ENCODE measurements at places on chromosomes 5 and 9.

DNA sequence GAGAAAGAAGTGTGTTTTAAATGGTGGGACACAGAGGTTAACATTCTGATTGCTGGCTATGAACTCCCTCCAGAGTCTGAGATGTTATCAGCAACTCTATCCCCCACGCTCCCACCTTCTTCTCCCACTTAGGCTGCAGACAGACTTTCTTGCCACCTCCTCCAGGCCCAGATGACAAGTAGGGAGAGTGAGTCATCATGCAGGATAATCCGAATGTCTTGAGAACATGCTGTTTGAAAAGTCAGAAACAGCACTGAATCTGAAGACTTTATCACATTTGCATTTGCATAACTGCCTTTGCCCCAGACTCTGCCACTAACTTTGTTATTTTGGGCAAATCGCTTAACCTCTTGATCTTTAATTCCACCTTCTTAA lies 139.8 kb downstream of the ESM1 start:
- no peak for DNase-seq

DNA sequence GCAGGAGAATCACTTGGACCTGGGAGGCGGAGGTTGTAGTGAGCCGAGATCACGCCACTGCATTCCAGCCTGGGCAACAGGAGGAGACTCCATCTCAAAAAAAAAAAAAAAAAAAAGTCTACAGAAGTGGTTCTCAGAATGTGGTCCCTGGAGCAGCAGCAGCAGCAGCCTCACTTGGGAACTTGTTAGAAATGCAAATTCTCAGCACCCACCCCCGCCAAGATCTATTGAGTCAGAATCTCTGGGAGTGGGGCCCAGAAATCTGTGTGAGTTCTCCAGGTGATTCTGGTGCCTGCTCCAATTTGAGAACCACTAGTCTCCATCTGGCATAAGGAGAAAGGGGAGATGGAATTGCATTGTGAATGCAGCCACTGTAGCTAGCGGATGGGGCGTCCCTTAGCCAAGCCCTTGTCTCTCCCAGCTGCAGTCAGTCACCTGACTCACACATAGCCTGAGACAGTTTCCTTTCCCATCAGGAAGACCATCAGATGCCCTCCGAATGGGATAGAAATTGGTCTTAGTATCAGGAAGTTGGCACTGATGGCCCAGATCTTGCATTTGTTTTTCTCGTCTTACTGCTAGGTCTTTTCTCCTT lies 12.2 kb upstream of the PTCH1 start:
- no peak for DNase-seq

- no peak for DNase-seq
These were observed 19.9 kb downstream of the ABLIM3 start for GRCh38 chr5:149161026-149161687.

GRCh38 chr5:142063878-142064331 lies 44.7 kb upstream of the NDFIP1 start:
- peak; percentile 25 for DNase-seq

- DNase-seq: no peak
These were observed 14.6 kb downstream of the CCDC180 start for GRCh38 chr9:97322105-97322504.

- no peak for DNase-seq
These were observed 103.2 kb upstream of the SPATA31D4 start for GRCh38 chr9:81824802-81825730.

GRCh38 chr5:78647351-78647818 lies 1.2 kb downstream of the LHFPL2 start:
- DNase-seq: no peak

- DNase-seq: no peak
These were observed 47.1 kb downstream of the SH3PXD2B start for GRCh38 chr5:172407241-172407691.

DNA sequence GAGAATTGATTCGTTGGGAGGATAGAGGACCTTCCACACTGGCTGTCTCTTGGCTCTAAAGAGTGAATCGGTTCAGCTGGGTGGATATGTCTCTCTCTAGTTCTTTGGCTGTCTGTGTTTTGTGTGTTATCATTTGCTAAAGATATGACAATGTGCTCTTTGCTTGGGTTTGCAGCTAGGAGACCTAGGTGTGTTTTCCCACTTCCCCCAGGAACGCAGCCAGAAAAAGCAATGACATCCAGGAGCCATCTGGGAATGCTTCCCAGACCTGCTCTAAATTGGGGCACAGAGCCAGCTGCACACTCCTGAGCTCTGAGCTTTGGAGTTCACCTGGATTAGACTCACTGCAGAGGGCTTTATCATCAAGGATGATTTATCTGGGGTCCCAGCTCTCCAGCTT lies 12.8 kb upstream of the PDZD2 start:
- no peak for DNase-seq

GRCh38 chr9:94895668-94896067 lies 169.2 kb downstream of the AOPEP start:
- DNase-seq: no peak

- peak; percentile 20 for DNase-seq
These were observed 3.9 kb downstream of the GLIPR2 start for GRCh38 chr9:36140086-36141084.

GRCh38 chr5:129852747-129853352 lies 51.4 kb upstream of the CHSY3 start:
- DNase-seq: peak; percentile 70

GRCh38 chr9:96117398-96118080 lies 184.4 kb downstream of the HSD17B3 start:
- DNase-seq: no peak

GRCh38 chr9:87497604-87498045 lies at the start of gene DAPK1:
TSS of gene DAPK1 (plus strand) at chr9:87497867. CDS start at chr9:87499078, 1,211 bp downstream.
- DNase-seq: no peak

DNA sequence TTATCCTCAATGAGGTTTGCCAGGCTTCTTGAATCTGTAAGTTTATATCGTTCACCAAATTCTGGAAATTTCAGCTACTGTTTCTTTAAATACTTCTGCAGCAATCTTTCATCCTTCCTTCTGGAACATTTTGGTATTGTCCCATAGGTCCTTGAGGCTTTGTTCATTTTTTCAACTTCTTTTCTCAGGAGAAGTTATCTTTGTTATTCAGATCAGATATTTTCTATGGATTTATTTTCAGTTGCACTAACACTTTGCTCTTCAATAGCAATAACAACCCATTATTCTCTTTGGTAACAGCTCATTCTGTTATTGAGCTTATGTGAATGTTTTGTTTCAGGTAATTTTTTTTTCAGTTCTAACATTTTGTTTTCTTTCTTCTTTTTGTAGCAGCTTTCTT lies 13.5 kb downstream of the SNX2 start:
- no peak for DNase-seq

DNA sequence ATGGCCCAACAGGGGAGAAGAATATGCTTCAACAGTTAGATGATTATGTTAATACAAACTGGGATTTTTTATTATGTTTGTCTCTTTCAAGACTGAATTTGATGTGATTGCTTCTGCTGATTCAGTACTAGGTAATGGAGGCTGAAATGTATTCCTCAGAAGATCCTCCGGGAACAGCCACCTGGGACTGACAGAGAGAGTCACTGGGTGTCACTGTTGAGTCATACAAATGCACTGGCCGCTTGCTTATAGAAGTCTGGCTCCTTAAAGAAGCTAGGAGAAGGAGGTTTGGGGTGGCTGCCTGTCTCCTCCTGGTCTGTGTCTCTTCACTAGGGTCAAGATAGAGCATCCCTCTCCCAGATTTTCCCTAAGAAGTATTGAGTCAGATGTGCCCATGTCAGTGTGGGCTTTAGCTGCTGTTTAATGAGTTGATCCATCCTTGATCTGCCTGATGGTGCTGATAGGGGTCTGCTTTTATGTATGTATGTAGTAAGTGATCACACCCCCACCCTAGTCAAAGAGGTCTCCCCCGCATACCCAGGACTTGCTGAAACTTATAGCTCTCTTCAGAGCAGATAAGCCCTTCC lies 773.4 kb downstream of the BRINP1 start:
- no peak for DNase-seq

GRCh38 chr5:142959683-142960657 lies 189.8 kb downstream of the ARHGAP26 start:
- no peak for DNase-seq

- no peak for DNase-seq
These were observed 60.1 kb downstream of the GALNT12 start for GRCh38 chr9:98867429-98868168.

- DNase-seq: peak; percentile 64
These were observed 5.3 kb upstream of the LCP2 start for GRCh38 chr5:170302653-170303501.

DNA sequence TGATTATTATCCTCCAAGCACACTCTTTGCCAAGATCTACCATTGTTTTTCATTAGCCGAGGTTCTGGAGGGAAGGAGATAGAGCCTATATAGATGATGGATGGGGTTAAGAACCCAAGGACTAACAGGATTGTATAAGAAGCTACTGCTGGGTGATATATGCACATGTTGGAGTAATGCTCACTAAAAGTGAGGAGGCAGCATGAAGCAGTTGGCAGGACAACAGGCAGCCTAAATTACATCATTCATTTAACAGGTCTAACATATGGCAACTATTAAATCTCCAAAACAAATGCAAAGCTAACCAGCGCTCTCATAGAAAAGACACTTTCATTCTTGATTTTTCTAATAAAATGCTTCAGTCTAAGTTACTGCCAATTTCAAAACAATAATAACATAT lies 293.2 kb downstream of the EPB41L4A start:
- DNase-seq: no peak

- DNase-seq: no peak
These were observed 47.2 kb upstream of the ARL15 start for GRCh38 chr5:54357408-54358058.

GRCh38 chr5:154858972-154859871 lies 795 bp downstream of the CNOT8 start:
- peak; percentile 8 for DNase-seq

GRCh38 chr5:91925249-91925648 lies 542.1 kb upstream of the ARRDC3 start:
- no peak for DNase-seq

GRCh38 chr5:78766412-78766762 lies 117.8 kb upstream of the LHFPL2 start:
- no peak for DNase-seq

DNA sequence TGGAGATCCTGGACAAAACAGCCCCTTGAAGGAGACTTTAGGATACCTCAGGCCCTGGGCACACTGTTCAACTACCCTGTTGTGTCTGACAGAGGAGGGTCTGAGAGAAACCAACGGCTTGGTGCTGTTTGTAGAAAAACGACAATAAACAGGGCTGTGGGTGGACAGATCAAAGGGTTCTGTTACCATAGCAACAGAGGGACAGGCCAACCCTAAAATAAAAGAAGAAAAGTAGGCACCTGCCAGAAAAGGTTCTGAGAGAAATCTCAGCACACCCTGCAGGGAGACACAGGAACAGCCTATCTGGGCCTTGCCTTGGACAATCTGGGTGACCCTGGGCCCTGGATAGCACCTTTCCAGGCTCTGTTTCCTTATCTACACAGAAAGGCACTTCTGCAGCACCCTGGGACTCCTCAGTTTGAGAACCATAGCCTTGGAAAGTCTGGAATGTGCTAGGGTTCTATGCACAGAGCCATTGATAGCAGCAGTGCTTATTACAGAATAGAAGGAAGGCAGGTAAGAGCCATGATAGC lies 104.8 kb upstream of the TBC1D2 start:
- no peak for DNase-seq

DNA sequence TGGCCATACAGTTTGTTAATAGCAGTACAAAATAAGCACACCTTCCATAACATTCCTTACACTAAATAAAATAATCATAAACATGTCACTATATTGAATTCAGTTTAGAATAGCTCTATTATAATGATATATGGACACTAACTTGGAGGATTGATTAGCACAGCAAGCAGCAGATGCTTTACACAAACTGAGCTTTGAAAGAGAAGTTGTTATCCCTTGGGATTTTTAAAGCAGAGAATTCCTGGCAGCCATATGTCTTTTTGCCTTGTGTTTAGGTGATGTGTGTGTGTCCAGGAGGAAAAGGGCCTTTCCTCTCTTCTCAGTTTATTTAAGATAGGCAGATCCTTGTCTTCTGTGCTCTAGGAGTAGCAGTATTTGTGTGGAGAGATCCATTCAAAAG lies 232.2 kb upstream of the GRIN3A start:
- no peak for DNase-seq

- DNase-seq: no peak
These were observed 187.3 kb downstream of the EFNA5 start for GRCh38 chr5:107483231-107484024.

DNA sequence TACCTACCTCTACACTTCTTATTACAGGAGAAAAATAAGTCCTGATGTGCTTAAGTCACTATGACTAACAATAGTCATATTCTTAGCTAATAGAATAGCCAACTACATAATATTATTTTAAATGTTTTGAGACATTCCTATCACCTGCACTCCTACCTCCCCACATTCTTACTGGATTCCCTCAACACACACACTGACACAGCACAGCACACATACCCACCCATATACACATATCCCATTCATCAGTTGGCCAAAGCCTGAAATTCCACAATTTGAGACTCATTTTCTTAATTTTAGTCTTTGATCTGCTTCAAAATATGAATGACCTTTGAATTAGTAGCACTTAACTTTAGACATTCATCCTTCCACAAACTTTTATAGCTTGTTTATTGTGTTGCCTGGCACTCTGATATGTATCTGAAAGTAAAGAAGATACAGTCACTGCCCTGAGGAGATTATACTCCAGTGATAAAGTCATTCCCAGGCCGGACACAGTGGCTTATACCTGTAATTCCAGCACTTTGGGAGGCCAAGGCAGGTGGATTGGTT lies 168.3 kb upstream of the RASA1 start:
- no peak for DNase-seq
